Small intestine (tissue), 16 donors: ENCODE measurements at places on chromosomes 7 and 10.

DNA sequence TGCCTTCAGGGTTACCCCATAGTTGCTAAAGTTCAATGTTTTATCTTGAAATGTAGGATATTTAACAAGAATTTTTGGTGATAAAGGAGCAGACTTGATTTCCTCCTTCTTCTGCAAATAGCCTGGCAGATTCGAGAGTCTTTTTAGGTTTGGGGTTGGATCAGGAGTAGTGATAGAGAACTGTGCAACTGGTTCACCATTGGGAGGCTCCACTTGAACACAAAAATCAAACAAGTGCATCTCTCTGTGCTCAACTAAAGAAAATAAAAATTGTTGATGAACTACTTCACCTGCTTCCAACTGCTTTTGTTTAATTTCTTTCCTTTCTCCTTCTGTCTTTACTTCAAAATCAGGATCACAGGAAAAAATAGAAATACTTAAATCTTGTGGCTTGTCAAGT is 58.5 kb downstream of the MACC1 start:
- DNase-seq, result peak; percentile 27

DNA sequence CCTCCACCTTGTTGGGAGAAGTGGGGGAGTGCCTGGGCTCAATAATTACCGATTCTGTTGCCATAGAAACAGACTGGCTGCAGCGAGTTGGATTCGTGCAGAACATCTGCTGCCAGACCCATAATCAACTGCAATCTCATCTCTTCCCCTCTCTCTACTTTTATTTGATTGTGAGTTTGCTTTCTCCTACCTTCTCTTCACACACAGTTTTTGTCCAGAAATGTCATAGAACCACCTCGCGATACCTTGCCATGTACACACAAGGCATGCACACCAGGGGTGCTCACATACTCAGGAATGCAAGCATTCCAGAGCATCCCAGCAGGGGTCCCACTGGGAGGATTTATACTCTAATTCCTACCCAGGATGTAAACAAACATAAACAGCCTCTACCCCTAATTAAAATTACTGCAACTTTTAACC is 262.2 kb upstream of the AOAH start:
- DNase-seq, result no peak

DNA sequence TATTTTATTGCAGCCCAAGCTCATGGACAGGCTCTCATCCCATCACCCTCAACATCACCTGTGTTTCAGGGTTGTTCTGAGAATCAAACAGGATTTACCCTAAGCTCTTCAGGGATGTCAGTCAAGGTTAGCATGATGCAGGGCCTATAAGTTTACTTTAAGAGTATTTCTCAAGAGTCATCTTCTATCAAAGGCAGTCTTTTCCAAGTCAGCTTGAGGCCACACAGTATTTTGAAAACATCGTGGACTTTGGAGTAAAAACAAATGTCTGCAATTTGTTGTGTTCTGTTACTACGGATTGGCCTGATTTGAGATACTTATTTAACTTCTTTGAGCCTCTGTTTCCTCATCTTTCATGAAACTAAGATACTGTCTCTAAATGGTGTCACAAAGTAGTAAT is 42.0 kb upstream of the NRP1 start:
- DNase-seq, result no peak

- DNase-seq, result no peak
Observed at GRCh38 chr10:71074176-71074755, 138.1 kb upstream of the UNC5B start.

- no peak for DNase-seq
Observed at GRCh38 chr7:36726806-36727503, 2.7 kb upstream of the AOAH start.

GRCh38 chr10:17644485-17644943 is 563 bp downstream of the STAM start:
- DNase-seq, result no peak

DNA sequence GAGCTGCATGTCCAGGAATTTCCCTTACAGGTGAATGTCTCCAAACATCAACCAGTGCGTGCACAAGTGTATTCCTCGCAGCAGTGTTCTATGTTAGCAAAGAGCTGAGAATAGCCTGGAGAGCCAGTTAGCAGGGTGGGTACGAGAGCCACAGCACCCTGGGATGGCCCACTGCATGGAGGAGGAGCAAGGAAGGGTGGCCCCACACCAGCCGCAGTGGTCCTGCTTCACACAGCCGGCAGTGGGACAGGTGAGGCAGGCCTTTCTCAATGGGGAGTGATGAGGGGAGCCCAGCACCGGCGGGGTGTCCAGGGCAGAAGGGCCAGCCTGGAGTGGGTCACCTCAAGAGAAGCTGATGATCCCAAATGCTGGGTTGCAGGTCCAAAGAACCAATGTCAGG is 240.7 kb downstream of the TCERG1L start:
- DNase-seq, result no peak

DNA sequence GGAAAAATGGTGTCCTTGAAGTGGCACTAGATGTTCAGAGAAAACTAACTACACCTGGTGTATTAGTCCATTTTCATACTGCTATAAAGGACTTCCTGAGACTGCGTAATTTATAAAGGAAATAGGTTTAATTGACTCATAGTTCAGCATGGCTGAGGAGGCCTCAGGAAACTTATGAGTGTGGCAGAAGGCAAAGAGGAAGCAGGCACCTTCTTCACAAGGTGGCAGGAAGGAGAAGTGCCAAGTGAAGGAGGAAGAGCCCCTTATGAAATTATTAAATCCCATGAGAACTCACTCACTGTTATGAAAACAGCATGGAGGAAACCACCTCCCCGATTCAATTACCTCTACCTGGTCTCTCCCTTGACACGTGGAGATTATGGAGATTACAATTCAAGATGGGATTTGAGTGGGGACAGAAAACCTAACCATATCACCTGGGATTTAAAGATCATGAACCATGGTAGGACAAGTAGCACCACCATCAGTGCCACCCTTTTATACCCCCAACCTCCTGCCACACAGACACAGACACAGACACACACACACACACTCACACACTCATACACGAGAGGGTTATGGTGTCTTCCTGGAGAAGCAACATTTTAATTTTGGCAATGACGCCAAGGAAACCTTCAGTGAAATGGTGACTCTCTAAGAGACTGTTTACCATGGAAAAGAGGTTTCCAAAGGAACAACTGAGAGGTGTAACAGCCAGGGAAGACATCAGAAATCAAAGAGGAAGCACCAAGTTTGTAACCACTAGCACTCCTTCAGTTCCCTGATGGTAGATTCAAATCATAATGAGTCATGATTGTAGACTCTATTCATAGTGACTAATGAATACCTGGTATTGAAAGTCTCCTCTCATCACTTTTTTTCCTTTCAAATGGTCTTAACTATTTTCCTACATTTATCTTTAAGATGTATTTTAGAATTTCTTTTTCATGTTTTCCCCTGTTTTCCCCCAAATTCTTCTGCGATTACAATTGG is 41.8 kb upstream of the WNT16 start:
- no peak for DNase-seq

DNA sequence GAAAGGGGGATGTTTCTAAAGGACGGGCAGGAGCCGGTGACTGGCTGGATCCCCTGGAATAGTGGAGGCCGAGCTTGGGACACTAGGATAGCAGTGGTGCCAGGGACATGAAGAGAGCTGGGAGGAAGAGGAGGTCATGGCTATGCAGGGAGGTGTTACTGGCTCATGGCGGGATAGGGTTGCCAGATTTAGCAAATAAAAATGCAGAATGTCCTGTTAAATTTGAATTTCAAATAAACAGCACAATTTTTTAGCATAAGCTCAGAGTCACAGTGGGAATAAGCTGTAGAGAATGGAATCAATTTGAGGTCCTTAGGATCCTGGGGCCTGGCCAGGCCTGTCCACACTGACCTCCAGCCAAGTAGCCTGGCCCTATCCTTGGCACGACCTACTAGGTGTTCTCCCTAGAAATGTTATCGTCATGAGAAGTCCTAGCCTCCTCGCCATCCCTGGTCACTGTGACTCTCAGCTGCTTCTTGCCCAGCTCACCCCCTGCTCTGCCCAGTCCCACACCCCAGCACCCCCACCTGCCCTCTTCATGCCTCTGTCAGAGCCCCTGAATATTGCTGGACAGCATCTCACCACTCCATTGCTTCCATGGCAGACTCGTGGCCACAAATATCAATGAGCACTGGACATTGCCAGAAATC is 7.6 kb upstream of the KCP start:
- no peak for DNase-seq

DNA sequence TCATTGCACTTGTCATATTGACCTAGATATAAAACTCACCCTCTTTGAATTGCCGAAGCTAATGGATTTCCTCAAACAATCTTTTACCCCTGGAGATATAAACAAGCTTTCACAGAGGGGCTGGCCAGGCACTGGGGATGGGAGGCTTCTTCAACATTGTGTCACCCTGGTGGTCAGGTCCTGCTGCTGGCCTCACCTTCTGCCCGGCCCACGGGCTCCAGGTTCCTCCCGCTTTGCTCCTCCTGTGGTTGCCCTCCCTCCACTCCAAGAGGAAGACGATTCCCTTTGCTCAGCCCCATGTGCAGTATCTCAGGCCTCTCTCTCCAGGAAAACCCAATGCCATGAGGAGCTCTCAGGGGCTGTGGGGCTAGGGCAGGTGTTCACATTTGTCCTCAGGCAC is 118.1 kb upstream of the ADCY1 start:
- no peak for DNase-seq

DNA sequence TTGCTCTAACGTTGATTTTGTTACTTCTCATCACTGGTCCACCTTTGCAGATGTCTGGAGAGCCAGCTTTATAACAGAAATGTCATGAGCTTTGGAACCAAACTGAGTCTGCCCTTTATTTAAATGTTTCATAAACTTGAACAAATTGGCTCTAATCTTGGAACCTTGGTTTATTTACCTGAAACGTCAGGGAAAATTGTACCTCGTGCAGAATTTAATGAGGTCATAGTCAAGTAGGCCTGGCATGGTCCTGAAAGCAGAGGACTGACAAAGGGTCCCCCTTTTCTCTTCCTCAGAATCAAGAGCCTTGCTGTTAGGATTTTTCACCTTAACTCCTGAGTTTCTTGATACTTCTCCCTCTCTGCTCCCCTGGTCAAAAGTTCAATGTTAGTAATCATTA is 828.0 kb downstream of the GRID1 start:
- DNase-seq, result no peak

- no peak for DNase-seq
Observed at GRCh38 chr10:124329941-124330340, 88.8 kb downstream of the OAT start.

- no peak for DNase-seq
Observed at GRCh38 chr7:123625254-123625653, 23.6 kb downstream of the ASB15 start.

- DNase-seq, result no peak
Observed at GRCh38 chr10:106609470-106610266, 554.8 kb downstream of the SORCS1 start.

DNA sequence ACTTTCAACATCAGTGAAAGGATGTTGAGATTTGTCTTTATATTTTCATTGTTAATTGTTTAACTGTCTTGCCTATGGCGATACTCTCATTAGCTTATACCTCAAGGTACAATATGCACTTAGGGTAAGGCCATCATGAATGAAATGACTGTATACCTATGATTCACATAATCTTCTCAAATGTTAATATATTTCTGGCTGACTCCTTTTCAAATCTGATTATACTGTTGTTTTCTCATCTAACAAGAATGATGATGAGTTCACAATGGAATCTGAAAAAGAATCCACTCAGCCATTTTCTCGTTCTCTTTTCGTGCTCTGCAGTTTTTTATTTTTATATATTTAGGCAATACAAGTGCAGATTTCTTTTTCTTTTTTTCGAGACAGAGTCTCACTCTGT is 159.1 kb downstream of the ARHGAP12 start:
- no peak for DNase-seq

DNA sequence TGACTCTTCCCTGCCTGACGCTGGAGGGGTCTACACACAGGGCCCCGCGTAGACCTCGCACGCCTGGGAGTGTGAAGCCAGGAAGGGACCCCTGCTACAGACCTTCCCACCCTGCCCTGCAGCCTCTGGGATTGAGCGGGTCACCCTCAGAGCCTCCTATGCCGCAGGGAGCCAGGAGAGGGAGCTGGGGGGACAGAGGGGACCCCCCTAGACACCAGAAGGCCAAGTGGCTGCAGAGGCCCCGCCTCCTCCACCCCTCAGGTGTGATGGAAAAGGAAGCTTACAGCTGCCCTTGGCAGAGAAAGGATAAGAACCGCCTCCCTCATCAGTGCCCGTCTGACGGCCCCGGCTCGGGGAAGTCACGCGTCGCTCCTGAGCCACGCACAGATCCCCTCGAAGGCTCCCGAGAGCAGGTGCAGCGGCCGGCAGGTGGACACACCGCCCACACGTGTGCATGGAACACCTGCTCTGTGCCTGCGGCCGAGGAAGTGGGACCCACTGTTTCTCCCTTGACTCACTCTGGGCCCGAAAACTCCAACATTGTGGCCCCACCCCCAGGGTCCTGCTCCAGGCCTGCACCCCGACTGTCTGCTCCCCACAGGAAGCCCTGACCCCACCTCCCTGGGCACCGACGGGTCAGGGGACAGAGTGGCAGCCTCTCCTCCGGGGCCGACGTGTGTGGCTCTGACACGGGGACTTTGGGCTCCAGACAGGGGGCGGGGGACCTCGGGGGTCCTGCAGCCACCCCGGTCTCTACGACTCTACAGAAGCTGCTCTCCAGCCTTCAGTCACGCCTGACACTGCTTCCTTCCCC is 73.3 kb downstream of the MICALL2 start:
- DNase-seq, result no peak

DNA sequence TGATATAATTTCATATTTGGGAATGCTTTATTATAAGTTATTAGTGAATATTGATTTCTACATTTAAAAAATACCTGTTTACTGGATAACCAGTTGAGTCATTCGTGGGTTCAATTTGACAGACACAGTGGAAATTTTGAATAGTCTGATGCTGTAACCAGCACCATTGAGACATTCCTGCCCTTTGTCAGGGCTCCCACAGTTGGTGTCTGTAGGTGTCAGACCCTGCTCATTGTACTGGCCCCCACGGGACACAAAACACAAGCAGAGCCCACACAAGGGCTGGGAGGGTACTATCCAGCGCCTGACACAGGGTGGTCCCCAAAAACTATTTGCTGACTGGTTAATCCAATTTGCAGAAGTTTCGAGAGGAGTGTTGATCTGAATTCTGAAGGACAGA is 35.9 kb downstream of the EEPD1 start:
- DNase-seq, result no peak

DNA sequence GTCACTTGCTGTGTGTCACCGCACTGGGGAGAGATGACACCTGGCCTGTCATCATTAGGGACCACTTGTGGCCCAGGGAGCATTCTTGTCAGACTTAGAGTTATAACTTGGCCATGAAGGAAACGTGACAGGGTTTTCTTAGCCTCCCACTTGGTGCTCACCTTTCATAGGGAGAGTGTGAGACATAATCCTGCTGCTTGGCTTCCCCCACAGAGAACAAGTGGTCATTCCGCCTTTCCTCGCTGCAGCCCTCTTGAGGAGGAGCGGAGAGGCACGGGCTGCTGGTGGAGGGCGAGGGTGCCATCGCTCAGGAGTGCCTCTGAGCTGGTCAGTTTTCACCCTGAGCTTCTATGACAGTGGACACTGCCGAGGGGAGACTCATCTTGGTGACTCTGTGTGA is 125.0 kb upstream of the GJD4 start:
- DNase-seq, result no peak

DNA sequence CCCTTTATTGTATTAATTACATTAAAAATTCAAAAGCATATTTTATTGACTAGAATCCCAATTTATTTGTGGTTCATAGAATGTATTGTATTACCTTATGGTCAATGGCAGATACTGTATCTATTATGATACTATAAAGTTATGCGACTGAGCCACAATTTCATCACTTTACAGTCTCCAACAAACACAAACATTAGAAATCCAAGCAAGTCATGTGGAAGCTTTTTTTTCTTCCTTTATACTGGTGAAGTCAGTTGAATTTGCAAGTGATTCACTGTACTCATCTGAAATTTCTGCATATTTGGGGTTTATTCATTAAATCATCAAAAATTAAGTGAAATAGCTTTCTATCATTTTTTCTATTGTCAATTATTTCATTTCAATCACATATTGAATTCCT is 54.3 kb downstream of the BMPER start:
- DNase-seq, result no peak
